ENCODE measurements at places on chromosomes 2 and 18.

DNA sequence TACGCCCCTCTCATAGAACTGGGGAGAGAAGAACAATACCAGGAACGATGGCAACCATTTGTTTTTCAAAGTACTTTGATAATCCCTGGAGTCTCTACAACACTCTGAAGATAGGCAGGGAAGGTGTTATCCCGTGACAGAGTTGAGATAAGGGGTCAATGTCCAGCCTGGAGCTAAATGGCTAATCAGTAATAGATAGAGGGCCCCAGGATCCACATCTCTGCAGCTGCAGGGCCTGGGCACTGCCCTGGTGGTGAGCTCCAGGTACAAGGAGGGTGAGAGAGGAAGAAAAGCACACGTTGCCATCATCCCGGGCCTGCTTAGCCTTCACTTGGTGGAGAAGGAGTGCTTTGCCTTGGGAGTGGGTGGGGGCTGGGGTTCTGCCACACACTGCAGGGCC is 260.6 kb downstream of the PRKCE start:
- no peak for DNase-seq

GRCh38 chr2:130339885-130340745 is 2.6 kb upstream of the IMP4 start:
- DNase-seq, result no peak

GRCh38 chr2:190717306-190717705 is 68.4 kb downstream of the NAB1 start:
- no peak for DNase-seq

GRCh38 chr2:219508971-219509779 is 5.1 kb upstream of the ASIC4 start:
- no peak for DNase-seq

DNA sequence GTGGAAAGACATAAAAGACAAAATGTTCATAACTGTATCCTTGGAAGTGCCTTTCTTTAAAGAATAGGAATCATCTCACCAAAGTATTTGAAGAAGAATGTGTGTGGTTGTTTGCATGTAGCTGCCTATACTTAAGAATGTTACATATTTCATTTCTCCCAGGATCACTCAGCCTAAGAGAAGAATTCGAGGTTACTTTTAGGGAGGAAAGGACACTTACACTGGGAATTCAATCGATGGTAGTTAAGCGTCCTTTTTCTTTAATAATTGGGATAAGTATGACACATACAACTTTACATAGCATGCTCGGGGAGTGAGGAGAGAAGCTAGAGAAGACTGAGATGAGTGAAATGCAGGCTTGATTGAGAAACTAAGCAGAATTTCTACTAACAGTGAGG is 22.0 kb upstream of the CYP1B1 start:
- no peak for DNase-seq

DNA sequence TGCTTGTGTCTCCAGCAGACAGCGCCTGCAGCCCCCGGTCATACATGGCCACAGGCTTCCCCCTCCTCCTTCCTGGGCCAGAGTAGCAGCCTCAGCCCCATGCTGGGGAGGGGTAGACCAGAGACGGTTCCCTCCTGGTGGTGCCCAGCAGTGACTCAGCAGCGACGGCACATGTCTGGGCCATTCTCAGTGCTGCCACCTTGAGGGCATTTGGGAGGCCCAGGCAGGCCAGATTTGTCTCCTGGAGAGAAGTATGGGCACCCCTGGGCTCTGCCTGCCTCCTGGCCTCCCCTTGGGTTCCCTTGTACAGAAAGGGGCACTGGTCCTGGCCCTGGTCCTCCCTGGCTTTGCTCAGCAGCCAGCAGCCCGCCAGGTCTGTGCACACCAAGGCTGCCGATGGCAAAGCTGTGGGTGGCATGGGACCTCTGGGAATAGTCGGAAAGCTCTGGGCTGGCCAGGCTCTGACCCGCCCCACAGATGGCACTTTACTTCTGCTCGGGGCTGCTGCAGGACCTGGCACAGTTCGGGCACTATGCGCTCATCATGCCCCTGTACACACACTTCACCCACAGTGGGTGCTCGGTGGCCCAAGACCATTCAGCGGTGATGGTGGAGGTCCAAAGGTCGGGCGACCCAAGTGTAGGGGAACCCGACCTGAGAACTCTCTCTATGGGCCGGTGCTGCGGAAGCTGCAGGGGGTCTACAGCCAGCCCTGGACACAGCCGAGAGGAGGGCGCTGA is 11.4 kb upstream of the ALPI start:
- no peak for DNase-seq

- DNase-seq, result no peak
These were observed 17.0 kb downstream of the TNFAIP6 start for GRCh38 chr2:151374436-151374835.

GRCh38 chr2:241151934-241152660 is 1.8 kb downstream of the PPP1R7 start:
- no peak for DNase-seq

GRCh38 chr2:42839809-42840501 is 47.6 kb upstream of the HAAO start:
- DNase-seq, result no peak

DNA sequence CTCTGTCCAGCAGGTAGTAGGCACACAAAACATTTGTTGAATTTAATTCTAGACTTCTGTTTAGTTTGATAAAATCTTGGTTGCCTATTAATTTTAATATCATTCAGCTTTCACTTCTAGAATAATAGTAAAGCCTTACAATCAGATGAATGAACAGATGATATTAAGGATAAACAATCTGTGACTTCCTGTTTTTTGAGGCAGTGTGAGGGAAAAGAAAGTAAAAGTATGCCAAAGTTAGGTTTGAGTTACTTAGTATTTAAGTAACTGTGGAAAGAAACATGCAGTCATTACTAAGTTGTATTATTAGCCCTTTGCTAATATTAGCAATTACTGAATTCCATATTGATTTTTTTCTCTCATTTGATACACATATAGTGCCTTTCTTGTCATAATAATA is 31.5 kb downstream of the EPB41L5 start:
- no peak for DNase-seq

GRCh38 chr2:173217116-173217840 is 137.4 kb upstream of the CDCA7 start:
- no peak for DNase-seq

- no peak for DNase-seq
These were observed 93.9 kb upstream of the TPO start for GRCh38 chr2:1319393-1319792.

DNA sequence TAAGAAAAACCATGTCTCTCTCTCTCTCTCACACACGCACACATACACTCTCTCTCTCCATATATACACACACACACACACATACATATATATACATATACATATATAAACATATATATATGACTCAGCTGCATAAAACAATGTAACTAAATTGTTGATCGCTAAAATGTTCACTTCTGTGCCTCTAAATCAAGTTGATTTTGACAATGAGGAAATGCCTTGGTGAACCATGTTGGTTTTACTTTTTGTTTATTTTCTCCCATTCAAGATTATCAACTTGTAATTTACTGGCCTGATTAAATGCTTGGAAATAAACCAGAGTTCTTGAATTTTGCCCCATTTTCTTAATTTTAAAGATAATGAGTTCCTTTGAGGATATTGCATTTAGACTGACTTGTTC is 500.4 kb downstream of the PARD3B start:
- no peak for DNase-seq

GRCh38 chr2:98623657-98624056 is 15.3 kb downstream of the UNC50 start:
- DNase-seq, result no peak

GRCh38 chr2:96832408-96832753 is 11.4 kb downstream of the ANKRD23 start:
- DNase-seq, result no peak

DNA sequence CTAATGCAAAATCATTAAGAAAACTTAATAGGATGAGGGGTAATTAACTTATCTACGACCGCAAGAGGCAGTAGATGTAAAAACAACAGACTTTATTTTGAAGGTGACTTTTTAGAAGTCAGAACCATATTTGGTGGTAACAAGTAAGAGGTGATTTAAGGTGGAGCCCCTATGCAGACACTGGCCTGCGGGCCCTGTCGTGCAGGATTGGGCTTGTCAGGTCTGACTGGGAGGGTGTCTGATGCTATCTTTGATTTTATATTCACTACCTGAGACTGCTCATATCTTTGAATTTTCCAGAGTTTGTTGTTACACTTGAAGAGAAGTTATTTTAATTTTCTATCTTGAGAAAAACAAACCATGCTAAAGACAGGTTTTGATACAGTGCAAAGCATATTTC is 29.1 kb upstream of the SCLY start:
- DNase-seq, result no peak

GRCh38 chr2:196143730-196144131 is 27.6 kb downstream of the STK17B start:
- no peak for DNase-seq

DNA sequence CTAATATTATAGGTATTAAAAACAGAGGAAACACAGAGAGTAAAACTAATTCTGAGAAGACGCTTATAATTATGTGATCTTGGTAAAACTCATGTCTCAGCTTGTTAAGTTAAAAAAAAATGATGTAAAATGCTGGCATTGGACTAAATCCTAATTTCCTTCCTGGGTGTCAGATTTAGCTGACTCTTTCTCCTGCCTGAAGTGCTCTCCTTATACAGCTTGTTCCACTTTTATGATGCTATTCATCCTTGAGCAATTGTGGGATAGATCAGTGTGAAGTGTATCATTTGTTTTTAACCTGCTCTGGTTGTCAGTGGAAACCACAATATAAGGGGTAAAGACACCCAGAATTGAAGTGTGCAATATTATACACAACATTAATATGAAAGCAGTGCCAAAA is 84.9 kb downstream of the EFEMP1 start:
- no peak for DNase-seq

GRCh38 chr2:212904646-212905045 is 246.8 kb downstream of the IKZF2 start:
- DNase-seq, result no peak

- no peak for DNase-seq
These were observed 18.1 kb downstream of the BCL2L11 start for GRCh38 chr2:111138839-111139238.

- no peak for DNase-seq
These were observed 37.6 kb downstream of the SMAD7 start for GRCh38 chr18:48913201-48913600.

DNA sequence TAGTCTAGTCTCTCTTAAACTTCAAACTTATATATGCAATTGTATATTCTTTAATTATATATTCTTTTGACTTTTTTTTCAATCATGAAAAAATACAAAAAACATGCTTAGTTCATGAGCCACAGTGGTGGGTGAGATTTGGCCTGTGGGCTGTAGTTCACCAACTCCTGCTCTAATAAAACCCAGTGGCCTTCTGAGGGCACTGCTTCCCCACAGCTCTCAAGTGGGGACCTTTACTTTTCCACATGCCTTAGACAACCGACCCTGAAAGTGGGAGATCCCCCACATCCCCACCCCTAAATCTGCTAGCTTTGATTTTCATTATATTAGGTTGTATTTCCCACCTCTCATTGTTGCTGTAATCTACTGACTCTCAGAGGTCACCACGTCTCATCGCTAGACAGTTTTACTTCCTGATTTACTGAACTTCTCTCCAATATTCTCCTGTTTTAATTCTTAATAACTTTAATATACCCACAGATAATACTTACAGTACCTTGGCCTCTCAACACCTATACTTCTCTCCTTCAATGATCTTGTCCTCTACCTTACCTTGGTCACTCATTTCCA is 57.3 kb downstream of the ROCK1 start:
- no peak for DNase-seq

GRCh38 chr2:206389164-206389563 is 54.2 kb upstream of the ADAM23 start:
- no peak for DNase-seq

GRCh38 chr2:44093970-44094369 is 74.7 kb upstream of the PPM1B start:
- no peak for DNase-seq

DNA sequence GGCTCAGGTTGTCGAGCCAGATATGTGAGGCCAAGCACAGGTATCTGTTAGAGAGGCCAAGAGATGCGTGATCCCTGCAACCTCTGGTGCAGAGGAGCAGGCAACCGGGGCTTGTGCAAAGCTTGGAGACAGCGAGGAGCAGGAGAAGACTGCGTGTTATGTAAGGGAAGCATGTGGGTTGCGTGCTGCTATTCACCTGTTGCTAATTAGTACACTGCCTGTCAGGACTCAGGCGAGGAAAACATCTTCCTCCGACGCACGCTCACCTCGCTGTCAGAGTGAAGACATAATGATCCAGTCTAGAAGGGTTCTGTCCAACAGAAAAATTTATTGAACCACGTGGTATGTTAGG is 102.5 kb downstream of the HNRNPLL start:
- no peak for DNase-seq

GRCh38 chr2:16632598-16632997 is 33.0 kb downstream of the CYRIA start:
- DNase-seq, result no peak

DNA sequence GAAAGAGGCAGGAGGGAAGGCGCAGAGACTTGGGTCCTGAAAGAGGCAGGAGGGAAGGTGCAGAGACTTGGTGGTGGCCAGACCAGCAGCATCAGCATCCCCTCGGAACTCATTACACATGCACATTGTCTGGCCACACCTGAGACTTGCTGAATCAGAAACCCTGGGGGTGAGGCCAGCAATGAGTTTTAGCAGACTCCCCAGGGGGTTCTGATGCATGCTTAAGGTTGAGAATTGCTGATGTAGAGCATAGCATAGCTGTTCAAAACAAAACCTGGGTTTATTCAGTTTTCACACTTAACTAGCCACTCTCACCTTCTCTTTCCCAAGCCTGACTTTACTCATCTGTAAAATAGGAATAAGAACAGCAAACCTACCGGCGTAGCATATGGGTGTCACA is 122.9 kb downstream of the MRO start:
- DNase-seq, result no peak

- no peak for DNase-seq
These were observed 87.6 kb downstream of the MAIP1 start for GRCh38 chr2:200042944-200043343.

- DNase-seq, result no peak
These were observed 86.6 kb downstream of the FAM228A start for GRCh38 chr2:24261441-24261840.

DNA sequence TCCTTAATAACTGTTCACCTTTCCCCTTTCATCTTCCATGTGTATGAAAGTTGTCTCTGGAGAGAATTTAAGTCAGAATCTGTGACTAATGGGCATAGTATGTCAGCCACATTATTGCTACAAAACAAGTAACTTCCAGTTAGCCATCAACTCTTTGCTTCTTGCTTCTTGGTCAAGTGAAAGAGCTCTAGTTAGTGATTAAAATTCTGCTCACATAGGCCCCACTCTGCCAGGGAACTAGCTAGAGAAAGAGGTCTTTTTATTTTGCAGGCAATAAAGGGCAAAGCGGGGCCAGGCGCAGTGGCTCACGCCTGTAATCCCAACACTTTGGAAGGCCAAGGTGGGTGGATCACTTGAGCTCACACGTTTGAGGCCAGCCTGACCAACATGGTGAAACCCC is 64.6 kb downstream of the COLEC12 start:
- peak; percentile 55 for DNase-seq
